ENCODE measurements at places on chromosomes 12 and 14.

DNA sequence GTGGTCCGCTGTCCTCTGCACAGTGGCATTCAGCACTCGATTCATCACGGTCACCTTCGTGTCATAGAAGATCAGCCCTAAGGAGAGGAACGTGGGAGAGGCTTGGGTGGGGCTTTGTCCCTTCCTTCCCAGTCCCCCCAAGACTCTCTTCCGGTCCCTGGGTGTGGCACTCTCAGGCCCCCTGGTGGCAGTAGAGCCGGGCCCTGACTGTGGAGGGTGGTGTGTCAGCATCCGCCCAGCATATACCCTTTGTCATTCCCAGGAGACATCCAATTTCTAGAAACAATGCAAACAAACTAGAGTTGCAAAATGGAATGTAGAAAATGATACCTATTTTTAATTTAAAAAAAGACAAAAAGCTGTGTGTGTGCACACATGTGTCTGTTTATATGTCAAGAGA lies 45.0 kb downstream of the TRAFD1 start:
- no peak for DNase-seq

DNA sequence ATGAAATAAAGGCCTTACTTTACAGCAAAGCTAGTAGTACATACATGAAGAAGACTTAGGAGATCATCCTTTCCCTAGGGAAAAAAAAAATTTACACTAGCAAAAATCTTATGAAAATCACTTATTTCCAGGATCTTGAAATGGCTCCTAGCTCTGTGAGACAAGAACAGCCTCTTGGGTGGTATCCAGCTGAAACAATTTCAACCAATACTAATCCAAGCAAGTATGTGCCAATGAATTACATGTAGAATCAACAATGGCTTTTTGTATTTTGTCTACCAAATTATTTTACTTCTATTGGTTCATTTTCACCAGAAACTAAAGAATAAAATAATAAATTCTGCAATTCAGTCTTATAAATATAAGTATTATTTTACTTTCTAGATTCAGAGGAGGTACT lies 2.7 kb upstream of the SLCO1A2 start:
- no peak for DNase-seq

- no peak for DNase-seq
Measured at GRCh38 chr14:55884819-55885218, 233.4 kb upstream of the PELI2 start.

DNA sequence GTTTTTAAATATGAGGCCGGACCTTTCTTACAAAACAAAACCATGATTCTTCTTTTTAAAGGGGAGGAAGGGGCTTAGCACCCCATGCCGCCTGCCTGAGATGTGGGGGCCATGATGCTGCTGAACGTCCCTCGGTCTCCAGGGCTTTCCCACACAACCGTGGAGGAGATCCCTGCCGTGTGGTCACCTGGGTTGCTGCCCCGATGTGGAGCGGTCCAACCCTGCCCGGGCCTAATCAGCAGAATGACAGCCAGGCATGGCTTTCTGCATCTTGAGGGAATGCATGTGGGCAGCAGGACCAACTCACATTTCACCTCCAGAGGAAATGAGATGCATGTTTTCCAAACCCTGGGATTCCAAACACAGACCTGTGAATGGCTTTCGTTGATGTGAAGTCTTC lies 48.9 kb upstream of the C14orf180 start:
- DNase-seq, result no peak

DNA sequence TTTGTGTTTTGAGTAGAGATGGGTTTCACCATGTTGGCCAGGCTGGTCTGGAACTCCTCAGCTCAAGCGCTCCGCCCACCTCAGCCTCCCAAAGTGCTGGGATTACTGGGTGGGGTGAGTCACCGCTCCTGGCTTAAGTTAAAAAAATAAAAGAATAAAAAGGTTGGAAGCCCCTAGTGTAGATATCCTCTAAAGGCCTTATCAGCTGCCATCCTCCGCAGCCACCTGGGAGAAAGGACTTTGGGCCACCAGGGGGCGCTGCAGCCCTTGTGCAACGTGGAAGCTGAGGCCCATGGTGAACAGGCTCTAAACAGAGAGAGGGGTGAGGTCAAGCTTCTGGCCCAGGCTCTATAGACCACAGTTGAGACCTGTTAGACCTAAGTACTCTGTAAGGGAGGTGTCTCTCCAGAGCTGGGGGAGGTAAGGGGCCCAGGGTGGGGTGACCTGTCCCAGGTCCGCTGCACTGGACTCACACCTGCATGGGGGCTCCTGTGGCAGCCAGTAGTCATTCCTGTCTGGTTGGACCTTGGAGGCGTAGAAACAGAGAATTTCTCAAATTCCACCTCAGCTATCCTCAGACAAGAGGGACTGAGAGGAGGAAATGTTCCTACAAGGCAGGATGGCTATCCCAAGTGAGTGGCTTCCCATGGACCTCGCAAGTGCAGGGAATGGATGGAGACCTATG lies 14.0 kb upstream of the RACGAP1 start:
- peak; percentile 84 for DNase-seq

DNA sequence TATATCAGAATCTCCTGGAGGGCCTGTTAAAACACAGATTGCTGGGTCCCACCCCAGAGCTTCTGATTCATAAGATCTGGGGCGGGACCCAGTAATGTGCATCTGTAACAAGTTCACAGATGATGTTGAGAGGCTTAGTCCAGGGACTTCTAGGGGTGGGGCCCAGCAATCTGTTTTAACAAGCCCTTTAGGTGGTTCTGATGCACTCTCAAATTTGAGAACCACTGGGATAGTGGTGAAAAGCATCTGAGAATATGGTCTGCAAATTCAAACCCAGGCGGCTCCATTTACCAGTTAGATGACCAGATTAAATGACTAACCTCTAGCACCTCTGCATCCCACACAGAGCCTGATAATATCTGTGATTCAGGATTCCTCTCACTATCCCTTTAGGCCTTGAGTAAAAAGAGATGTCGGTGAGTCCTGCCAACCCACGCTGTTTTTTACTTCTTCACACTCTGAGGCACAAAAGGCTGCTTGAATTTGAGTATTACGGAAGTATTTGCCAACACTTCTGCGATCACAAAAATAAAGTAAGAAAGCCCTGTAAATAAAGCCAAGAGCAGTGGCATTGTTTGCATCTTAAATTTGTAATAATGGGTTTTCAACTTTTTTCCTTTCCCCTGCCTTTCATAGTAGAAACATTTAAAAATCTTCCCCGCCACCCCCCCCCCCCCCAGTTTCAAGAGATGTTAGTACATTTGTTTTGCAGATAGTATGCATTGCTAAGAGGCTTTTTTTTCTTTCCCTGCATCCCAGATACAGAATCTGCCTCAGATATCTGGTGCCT lies 1.8 kb upstream of the FRS2 start:
- no peak for DNase-seq

GRCh38 chr12:57309420-57309819 lies 58.4 kb upstream of the STAC3 start:
- DNase-seq, result no peak

DNA sequence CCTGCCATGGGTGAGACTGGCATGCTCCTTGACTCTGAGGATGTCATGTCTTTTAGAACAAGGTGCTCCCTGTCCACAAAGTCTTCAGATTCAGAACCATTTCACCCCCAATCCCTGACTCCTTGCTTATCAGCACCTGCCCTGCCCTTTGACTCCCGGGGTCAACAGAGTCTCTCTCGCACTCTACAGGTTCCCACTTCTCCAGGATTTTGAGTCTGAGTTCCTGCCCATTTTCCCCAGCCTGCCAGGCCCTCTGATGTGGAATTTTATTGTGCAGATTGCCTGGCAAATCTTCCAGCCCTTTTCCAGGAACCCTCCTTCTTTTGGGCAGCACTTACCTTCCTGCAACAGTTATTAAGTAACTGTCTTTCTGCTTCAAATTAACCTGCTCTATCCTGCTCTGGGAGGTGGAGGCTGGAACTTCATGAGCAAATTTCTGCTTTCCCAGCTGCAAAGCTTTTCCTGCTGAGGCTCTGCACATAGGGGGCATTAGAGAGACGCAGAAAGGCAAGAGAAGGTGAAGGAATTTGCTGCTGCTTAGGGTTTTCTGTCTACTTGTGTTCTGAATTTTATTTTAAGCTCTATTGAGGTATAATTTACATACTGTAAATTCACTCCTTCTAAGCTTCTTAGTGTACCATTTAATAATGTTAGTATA lies 259.1 kb downstream of the PCNX1 start:
- no peak for DNase-seq

DNA sequence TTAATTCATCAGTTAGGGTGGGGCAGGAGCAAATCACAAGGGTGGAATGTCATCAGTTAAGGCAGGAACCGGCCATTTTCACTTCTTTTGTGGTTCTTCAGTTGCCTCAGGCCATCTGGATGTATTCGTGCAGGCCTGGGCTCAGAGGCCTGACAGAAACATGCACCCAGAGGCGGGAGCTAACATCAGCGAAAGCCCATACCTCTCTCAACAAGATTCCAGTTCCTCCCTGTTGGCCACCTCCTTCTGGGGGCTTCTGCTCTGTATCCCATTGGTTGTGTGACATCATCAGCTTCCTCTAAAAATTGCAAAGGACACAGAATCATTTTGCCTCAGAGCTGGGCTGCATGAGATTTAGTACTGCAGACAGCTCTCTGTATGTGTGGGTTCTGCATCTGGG lies 134.3 kb downstream of the ZNF664 start:
- no peak for DNase-seq

- DNase-seq, result no peak
Measured at GRCh38 chr14:75980856-75981255, 939 bp downstream of the TGFB3 start.

DNA sequence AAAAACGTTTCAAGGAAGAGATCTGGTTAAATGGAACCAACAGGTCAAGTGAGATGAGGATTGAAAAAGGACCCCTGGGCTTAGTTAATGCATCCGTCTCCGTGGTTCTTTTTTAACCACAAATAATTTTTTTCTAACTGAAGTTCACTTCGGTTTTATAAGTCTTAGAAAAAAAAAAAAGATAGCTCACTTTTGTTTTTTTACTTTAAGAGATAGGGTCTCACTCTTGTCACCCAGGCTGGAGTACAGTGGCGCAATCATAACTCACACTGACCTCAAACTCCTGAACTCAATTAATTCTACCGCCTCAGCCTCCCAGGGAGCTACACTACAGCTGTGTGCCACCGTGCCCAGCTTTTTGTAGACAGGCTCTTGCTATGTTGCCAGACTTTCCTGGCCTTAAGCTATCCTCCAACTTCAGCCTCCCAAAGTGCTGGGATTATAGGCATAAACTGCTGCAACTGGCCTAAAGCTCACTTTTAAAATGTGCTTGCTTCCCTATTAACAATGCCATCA lies 11.8 kb downstream of the HNRNPC start:
- no peak for DNase-seq

DNA sequence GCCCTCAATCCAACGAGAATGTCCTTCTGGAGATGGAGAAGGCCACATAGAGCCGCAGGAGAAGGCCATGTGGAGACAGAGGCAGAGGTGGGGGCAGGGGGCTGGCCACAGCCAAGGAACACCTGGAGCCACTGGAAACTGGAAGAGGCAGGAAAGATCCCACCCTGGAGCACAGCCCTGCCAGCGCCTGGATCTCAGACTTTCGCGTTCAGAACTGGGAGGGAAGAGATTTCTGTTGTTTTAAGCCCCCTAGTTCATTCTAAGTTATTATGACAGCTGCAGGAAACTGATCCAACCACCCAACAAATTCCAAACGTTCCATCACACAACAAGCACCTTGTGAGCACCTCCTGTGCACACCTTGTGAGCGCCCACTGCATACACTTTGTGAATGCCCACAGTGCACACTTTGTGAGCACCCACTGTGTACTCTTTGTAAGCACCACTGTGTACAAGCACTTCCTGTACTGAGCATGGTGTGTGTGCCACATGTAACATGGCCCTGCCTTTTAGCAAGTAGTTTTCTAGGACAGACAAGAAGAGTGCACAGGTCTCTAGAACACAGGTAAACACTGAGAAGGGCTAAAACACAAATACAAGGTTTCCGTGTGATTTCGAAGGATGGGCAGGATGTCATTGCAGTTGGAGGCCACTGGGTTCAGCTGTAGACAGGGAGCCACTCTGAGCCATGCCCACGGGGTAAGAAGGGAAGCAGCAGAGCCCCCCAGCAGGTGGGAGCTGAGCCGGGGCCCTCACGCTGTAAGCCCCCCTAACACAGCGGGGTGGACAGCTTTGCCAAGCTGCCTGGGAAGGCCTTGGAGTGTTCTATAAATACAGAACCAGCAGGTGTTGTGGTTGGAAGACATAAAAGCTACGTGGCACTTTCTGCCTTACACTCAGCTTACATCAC lies 15.4 kb downstream of the RIMBP2 start:
- DNase-seq, result no peak

- no peak for DNase-seq
Measured at GRCh38 chr14:72201645-72202044, 269.4 kb downstream of the RGS6 start.

GRCh38 chr14:81591266-81591665 lies 57.6 kb upstream of the SEL1L start:
- no peak for DNase-seq

- DNase-seq, result no peak
Measured at GRCh38 chr12:1885082-1885596, 33.3 kb downstream of the CACNA2D4 start.

DNA sequence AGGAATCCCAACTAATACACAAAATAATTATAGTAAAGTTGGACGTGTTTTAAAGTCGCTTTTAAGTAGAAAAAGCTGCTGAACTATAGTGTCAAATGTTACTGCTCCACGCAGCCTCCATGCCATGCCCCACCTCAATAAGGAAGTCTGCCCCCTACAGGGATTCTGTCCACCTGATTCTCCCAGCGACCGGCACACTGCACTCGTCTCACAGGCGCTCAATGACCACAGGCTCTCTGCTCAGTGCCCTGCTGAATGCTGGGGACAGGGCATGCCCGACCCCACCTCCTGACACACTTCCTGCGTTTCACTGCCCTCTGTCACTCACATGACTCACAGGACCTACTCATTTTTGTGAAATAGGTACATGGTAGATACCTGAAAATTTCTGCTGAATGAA lies 48.9 kb downstream of the BDKRB1 start:
- no peak for DNase-seq

- no peak for DNase-seq
Measured at GRCh38 chr12:111122458-111122878, 202.1 kb upstream of the MYL2 start.

- DNase-seq, result no peak
Measured at GRCh38 chr12:88931598-88931997, 351.3 kb upstream of the KITLG start.

GRCh38 chr12:2675776-2676175 lies 119.0 kb upstream of the FKBP4 start:
- DNase-seq, result no peak

GRCh38 chr12:14256121-14256520 lies 109.4 kb upstream of the ATF7IP start:
- DNase-seq, result no peak

DNA sequence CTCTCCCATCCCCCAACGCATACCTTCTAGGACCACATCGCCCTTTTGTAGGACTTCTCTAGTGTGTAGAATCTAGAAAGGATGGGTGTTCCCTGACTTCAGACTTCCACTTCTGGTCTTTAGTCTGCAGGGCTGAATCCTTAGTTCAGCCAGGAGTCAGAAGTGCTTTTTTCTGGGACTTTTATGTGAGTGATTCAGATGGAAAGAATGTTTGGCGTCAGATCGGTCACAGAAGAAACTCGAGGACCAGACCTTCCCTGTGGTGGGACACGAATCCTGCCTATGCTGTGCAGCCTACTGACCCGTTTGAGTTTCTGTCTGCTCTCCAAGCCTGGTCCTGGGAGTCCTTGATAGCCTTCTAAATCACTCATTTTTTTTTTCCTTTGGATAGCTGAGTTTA lies 165.4 kb upstream of the SSTR1 start:
- no peak for DNase-seq

- DNase-seq, result no peak
Measured at GRCh38 chr14:92847749-92848148, 53.6 kb downstream of the GOLGA5 start.

Data from stimulated activated CD4-positive, alpha-beta T cell treated with anti-CD3 and anti-CD28 coated beads, Interleukin-1b, Interleukin-23, amount 100 ng/mL, for 24 hours (primary cell).